ENCODE measurements at places on chromosomes 6 and 20.

GRCh38 chr20:11108102-11108810 lies 434.5 kb upstream of the JAG1 start:
- DNase-seq: no peak

DNA sequence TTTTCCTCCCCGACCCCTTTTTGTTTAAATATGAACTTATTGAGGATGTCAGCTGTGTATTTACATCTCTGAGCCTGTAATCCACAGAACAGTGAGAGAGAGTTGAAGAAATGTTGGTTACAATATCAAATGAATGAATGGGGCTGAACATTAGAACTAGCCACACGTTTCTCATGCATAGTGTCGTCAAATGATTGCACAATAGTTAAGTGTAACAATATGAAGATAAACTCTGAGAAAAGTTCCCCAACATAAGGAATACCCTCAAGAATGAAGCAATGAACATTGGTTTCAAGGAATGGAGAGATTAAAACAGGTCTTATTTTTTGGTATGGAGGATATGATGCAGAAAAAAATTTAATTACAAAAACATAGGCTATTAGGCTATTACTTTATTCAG lies 100.5 kb upstream of the DTNBP1 start:
- DNase-seq: no peak

DNA sequence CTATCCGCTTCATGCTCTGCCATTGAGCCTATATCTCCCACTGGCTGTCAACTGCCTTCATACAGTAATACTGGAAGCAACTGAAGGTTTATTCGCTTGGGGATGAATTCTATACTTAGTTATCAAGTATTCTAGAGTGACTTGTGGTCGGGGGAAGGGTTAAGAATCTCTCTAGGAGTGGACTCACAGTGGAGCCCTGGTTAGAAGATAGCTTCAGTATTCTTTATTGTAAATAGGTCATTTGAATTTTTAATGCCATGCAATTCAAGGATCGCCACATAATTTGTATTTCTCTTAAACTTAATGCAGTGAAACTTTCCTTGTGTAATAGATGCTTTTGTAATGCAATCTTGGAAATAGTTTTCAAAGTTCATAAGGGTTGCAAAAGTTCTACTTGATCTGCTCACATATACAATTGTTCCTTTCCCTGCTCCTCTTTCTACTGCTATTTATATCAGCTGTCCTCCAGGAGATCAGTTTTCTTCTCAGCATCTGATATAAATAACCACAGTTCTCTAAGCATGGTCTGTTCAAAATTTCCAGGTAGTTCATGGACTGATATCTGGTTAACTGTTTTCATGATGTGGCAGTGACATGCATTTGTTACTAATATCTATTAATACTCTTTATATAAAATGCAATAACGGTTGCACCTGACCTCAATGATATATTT lies 120.3 kb downstream of the KCNQ5 start:
- DNase-seq: no peak

DNA sequence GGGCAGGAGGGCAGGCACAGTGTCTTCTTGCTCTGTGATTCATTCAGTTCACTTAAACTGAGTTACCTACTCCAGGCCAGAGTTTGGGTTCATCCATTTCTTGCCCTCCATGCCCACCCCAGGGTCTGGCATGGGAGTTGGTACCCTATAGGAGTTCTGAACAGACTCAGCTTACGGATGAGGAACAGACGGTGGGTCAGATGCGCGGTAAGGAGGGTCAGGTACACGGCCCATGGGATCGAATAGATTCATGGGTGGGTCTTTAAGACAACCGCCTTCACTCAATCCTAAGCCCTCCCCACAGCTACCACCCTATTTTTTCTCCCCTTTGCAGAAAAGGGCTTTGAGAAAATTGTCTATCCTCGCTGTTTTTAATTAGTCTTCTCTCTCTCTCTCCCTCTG lies 13.1 kb upstream of the TRIB3 start:
- DNase-seq: no peak

DNA sequence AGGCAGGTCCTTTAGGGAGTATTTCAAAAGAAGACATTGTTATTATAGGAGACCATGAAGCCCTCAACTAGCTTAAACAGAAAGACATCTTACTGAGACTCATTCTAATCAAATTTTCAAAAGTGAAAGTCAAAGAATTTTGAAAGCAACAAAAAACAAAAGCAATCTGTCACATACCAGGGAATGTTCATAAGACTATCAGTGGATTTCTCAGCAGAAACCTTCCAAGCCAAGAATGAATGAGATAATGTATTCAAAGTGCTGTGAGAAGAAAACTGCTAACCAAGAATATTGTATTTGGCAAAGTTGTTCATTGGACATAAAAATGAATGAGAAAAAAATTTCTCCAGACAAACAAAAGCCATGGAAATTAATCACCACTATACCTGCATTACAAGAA lies 48.2 kb upstream of the FUT9 start:
- no peak for DNase-seq

DNA sequence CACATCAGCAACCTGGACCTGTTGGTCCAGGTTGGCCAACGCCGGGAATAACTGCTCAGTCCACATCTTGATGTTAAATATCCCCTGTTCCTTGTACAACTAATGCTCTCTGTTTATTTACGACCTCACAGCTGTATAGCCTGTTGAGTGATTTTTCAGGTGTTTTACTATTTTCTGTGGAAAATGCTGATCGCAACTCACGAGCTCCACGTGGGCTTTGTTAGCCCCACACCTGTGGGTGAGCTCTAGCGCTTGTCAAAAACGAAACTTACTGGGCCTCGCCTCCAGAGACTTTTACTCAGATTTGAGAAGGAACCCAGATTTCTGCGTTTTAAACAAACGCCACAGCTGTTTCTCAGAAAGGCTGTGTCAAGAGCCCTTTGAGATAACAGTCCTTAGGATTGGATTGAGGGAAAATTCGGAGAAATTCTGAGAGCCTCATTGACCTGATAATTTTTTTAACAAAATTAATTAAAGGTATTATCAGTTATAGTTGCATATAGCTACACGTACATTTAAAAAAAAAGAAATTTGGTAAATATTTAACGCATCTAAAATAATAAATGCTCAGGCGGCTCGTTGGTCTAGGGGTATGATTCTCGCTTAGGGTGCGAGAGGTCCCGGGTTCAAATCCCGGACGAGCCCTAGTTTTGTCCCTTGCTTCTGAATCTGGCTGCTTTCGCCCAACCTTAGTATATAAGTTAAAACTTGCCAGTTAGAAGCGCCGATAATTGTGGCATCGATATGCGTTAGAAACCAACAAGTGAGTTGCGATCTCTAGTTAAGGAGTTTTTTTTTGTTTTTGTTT lies 16.7 kb downstream of the HMGN4 start:
- no peak for DNase-seq

DNA sequence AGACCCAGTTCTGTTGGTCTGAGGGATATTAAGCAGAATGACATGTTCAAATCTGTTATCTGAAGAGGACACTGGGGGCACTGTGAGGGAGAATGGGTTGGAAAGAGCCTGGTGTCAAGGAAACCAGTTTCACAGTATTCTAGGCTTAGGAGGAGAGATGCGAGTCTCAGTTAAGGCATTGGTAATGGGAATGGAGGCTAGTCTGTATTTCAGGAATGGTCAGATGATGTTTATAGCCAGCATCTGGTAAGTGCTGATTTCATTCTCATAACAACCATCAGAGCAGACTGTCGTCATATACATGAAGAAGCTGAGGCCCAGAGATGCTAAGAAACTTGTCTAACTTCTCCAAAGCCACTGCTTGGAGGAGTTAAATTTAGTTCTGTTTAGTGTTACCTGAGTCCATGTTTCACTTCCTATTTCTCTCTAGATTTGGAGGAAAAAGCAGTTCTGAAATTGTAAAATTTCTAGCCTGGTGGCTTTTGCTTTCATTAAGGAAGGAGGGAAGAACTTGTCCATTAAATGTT lies 242.0 kb downstream of the ARID1B start:
- no peak for DNase-seq

DNA sequence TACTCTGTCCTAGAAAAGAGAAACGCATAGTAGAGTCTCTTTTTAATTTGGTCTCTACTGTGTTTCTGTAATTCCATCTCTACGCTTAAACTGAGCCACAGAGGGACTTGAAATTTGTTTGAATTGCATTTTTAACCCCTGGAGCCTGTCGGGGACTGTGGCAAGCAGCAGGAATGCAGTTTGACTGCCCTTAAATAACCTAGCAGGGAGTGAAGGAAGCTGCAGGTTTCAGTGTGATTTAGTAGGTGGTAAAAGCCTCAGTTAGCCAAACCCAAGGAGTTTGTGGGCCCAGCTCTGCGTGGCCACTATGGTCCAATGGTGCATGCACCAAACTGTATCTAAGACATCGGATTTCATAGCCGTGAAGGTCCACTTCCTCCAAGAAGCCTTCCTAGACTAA lies 70.3 kb upstream of the MC3R start:
- DNase-seq: no peak

- DNase-seq: no peak
Measured at GRCh38 chr6:7047128-7047527, 60.6 kb upstream of the RREB1 start.

GRCh38 chr20:24131281-24131680 lies 142.7 kb upstream of the GGTLC1 start:
- DNase-seq: no peak

GRCh38 chr6:52190409-52190808 lies 4.2 kb downstream of the IL17A start:
- DNase-seq: no peak

GRCh38 chr6:41371461-41371991 lies 36.1 kb downstream of the NCR2 start:
- peak; percentile 12 for DNase-seq

DNA sequence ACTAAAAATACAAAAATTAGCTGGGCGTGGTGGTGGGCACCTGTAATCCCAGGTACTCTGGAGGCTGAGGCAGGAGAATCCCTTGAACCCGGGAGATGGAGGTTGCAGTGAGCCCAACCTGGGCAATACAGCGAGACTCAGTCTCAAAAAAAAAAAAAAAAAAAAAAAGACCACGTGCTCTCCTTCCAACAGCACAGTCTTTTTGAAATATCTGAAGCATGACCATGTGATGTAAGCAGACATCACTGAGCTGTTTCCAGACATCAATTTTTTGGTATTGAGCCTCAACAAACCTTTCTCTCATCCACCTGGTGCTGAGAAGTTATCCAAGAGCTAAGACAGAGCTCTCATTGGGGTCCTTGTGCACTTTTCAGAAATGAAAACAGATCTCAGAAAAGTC lies 249.2 kb downstream of the FOXA2 start:
- DNase-seq: no peak

GRCh38 chr6:25311331-25311840 lies 32.2 kb downstream of the CARMIL1 start:
- no peak for DNase-seq

GRCh38 chr6:164419099-164419498 lies 890.3 kb downstream of the C6orf118 start:
- DNase-seq: no peak

DNA sequence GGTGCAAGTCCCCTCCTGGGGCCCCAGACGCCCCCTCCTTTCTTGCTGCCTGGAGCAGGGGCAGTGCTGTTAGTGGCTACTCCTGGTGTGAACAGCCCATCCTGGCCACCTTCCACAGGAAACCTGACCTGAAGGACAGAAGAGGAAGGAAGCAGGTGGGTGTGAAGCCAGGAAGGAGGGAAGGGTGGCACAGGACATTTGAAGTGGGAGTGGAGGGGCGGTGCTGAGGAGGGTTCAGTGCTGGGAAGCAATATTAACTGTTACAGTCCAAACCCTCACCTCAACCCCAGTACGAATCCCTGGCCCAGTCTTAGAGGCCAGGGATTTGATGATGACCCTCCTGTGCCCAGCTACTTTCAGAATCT lies 766 bp downstream of the PRICKLE4 start:
- no peak for DNase-seq

DNA sequence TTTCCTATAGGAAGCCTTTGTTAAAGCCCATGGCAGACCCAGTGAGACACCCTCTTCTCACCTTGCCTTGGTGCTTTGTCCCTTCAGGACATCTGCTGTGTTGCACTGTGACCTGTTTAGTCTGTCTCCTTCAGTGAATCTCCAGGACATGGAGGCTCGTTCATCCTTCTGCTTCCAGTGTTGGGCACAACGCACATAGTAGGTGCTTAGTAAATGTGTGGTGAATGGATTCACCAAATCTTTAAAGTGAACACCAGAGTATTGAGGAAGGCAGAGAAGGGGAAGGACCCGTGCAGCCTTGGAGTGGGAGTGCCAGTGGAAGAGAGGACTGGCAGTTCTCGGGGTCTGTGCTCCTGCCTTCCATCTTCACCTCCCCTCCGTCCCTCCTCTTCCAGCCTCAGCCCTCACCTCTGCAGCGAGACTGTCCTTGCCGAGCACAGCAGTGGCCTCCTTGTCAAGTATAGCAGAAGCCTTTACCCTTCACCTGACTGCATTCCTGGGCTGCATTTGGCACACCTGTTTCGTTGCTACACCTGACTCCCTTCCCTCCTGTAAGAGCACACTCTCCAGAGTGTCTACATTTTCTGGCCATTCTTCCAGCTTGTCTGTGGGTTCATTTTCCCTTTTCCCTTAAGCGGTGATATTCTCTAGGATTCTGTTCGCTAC lies 49.2 kb downstream of the ARID1B start:
- no peak for DNase-seq

GRCh38 chr20:14523090-14523489 lies 185.7 kb upstream of the FLRT3 start:
- no peak for DNase-seq

GRCh38 chr6:116616737-116617053 lies 416 bp downstream of the RSPH4A start:
- DNase-seq: no peak

- DNase-seq: no peak
Measured at GRCh38 chr6:21935561-21936028, 342.0 kb downstream of the SOX4 start.

GRCh38 chr6:166162599-166163342 lies 4.9 kb downstream of the TBXT start:
- DNase-seq: no peak

DNA sequence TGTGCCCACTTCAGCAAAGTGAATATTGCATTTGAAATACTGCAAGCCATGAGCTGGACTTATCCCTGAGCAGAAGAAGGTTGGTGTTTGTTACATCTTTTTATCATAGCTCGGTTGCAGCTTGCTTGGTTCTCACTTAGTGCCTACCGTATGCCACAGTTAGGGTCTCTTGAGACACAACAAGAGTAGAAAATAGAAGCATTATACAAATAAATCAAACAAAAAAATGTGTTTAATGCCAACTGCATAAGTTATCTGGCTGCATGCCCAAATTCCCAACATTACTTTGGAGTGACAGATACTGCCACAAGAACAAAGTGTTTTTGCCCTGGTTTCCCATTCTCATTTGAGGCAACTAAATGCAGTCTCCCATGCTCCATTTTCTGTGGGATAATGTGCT lies 53.9 kb upstream of the LAMP5 start:
- peak; percentile 32 for DNase-seq

GRCh38 chr20:50191065-50191543 lies 474 bp downstream of the CEBPB start:
- no peak for DNase-seq

Measured in astrocyte of the cerebellum (primary cell).